ENCODE measurements at places on chromosomes 7 and 10.

GRCh38 chr10:81733542-81733941 is 141.5 kb upstream of the NRG3 start:
- no peak for DNase-seq

DNA sequence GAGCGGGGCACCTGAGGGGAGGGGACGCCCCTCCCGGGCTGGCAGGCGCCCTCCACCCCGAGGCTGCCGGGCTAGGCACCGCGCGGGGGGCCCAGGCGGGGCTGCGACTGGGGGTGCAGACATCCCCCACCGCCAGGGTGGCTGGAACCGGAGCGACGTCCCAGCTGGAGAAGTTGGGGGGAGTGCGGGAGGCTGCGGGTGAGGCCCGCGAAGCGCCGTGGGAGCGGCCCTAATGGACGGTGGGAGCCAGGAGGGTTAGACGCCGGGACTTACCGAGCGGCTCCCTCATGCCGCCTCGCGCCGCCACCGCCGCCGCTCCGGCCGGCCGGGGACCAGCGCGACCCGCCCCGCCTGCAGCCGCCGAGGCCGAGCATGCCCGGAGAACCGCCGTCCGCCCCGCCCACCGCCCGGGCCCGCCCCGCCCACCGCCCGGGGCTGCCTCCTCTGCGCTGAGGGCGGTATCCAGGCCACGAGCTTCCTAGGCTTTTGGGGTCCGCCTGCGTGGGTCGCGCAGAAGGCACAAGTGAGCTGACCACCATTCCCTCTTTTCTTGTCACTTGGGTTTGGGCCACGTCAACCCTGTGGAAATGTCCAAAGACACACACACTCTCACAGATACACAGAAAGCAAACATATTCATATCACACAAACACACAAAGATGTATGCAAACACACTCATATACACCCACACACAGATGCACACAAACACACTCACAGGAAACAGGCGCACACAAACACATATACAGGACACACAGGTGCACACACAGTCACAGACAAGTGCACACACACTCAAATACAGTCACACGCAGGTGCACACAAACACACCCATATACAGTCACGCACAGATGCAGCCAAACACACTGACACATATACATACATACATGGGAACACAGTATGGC is at the start of gene JCAD:
JCAD (minus strand) TSS at position 378 of the 899 bp plus-strand sequence. CDS start 11,774 bp downstream, outside the sequence.
- no peak for DNase-seq

- no peak for DNase-seq
Measured at GRCh38 chr7:24932815-24933214, 47.2 kb downstream of the OSBPL3 start.

- no peak for DNase-seq
Measured at GRCh38 chr10:124508070-124508667, 46.5 kb downstream of the LHPP start.

DNA sequence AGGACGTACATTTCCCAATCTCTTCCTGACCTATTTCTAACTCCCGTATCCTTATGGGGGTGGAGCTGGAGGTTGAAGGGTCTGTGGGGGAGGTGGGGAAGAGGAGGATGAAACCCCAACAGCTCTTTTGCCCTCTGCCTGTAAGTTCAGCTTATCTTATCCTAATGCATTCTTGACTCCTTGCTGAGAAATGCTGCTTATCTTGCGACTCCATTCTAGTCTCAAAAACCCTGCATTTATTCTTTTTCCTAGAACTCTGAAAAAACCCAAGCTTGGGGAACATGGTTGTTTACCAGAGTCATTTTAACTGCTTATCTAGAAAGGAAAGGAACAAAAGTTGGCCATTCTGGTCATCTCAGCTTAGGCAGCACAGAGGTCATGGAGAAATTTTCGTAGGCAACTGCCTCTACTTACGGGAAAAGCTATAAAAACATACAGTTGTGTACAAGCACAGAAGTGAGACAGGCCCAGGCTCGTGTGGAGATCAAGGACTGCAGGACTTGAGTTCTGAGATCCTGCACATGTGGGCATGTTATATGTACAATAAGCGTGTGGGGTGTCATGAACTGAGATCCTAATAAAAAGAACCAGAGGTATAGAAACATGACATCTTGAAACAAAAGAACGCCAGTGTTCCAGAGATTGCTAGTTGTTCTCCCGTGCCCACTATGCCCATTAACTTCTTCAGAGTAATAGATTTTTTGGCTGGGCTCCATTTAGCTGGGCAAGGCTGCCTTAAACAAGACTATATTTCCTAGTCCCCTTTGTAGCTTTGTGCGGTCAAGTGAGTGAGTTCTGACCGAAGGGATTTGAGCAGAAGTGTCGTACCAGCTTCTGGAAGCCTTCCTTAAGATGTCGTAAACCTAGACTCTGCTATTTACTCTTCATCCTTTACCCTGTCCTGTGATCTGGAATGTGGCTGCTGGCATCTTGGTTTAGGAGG is 9.6 kb downstream of the INMT start:
- DNase-seq, result no peak

DNA sequence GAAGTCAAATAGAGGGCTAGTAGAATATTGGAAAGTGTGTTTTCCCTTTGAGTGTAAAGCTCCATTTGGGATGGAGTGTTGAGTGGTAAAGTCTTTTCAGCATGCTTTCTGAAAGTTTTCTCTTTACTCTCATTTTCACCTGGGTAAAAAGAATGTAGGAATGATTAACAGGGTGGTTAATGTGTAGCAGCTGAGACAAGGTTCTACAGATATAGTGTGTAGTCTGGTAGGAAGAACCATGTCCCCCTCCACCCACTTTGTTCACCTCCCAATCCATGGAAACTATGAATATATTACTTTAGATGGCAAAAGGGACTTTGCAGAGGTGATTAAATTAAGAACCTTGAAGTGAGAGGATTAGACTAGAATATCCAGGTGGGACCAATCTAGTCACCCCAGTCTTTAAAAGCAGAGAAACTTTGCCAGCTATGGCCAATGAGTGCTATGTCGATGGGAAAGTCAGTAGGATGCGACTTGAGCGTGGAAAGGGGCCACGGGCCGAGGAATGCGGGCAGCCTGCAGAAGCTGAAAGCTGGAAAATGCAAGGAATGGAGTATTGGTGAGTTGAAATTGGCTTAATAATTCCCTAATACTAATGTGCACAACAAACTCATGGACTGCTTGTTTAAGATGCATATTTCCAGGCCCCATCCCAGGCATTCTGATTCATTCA is 166.3 kb upstream of the AHR start:
- no peak for DNase-seq
